ENCODE measurements at places on chromosomes 5 and 9. TPM values are rescaled to one million over a fixed set of nuclear protein-coding genes. Genes with fewer than 3 reads are reported as not detected.

The CTXN3 gene
- total RNA-seq = not detected

The DNAH5 gene
- 0.77 TPM for total RNA-seq

The ALDH1A1 gene
- total RNA-seq = 6.9 TPM

The ADCY2 gene
- total RNA-seq = not detected

The WDR38 gene
- total RNA-seq = not detected

The CYSRT1 gene
- total RNA-seq = 0.17 TPM

The CDKN2B gene
- total RNA-seq = 21.8 TPM

The SEMA4D gene
- 0.23 TPM for total RNA-seq

The ASTN2 gene
- 2.7 TPM for total RNA-seq

The ENC1 gene
- total RNA-seq = 12.7 TPM

The SGCD gene
- total RNA-seq = 11.2 TPM

The DMRT3 gene
- total RNA-seq = not detected

The AJM1 gene
- 2.0 TPM for total RNA-seq

The SELENOP gene
- 134 TPM for total RNA-seq

The LRRC26 gene
- not detected for total RNA-seq

The ABO gene
- not detected for total RNA-seq

The UNC13B gene
- total RNA-seq = 12.5 TPM

The SEMA6A gene
- 1.4 TPM for total RNA-seq

The PCDHB8 gene
- not detected for total RNA-seq

The FAM81B gene
- total RNA-seq = not detected
